ENCODE measurements at places on chromosomes 11 and 22.

DNA sequence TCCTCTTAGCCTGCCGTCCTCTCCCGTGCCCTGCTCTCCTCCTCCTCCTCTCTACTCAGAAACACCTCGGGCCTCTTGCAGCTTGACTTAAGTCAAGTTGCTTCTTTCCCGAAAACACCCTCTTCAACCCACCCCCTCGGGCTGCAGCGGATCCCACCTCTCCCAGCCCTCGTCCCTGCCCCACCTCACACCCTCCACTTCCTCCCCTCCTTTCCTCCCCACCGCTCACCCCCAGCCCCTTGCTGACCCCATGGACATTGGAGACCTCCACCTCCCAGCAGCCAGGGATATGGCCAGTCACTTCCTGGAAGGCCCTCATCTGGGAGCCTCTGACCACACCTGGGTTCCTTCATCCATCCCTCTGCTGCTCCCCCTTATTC, 8.5 kb upstream of the CYTH4 start:
- DNase-seq, result no peak

GRCh38 chr11:118820412-118821357, 29.7 kb upstream of the DDX6 start:
- no peak for DNase-seq

DNA sequence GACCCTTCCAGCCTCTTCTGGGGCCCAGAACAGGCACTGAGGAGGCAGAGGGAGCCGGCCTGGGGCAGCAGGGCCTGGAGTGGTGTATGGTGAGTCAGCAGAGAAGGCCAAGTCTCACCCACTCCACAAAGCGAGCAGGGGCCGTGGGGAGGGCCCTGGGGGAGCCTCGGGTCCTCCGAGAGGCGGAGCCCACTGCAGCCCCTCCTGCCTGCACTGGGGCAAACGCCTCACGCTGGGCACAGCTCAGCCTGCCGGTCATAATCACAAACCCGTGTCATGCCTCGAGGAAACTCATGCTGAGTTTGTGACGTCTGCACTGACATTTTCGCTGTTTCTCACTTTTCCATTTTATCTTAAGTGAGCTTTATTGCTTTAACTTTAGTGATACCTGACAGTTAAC, 38.4 kb downstream of the TOLLIP start:
- peak; percentile 71 for DNase-seq

DNA sequence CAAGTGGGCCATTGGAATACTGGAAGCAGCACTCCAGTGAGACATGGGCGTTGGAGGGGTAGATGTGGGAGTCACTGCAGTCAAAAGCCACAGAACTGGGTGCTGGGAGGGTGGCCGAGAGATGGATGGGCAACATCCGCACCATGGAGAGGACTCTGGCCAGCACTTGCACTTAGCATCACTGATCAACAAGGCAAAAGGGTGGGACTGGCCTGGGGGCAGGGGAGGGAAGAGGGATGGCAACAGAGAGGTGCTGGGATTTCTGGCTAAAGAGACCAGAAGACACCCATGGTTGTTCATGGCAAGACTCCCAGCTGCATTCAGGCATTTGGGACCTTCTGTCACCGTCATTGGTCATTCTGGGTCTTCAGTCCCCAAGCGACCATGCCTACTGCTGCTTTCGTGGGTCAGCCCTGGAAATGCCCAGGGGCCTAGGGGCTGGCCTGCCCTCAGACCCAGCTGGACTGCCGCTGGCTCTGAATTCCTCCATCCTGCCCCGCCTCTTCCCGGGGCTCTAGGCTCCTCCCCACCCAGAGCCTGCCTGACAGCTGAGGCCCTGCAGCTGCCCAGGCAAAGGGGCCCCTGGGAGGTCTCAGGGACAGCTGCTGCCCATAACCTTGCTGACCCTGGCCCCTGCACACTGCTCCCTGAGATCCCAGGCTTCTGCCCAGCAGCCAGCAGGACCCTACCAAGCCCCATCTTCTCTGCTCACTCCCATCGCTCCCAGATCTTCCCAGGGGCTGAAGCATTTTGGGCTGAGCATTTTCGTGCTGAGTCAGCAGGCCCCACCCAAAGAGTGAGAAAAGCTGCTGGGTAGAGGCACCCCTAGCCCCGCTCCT, 13.0 kb upstream of the CDC42EP2 start:
- DNase-seq, result peak; percentile 87

- DNase-seq, result no peak
Observed at GRCh38 chr11:130600616-130601015, 152.2 kb downstream of the ADAMTS15 start.

DNA sequence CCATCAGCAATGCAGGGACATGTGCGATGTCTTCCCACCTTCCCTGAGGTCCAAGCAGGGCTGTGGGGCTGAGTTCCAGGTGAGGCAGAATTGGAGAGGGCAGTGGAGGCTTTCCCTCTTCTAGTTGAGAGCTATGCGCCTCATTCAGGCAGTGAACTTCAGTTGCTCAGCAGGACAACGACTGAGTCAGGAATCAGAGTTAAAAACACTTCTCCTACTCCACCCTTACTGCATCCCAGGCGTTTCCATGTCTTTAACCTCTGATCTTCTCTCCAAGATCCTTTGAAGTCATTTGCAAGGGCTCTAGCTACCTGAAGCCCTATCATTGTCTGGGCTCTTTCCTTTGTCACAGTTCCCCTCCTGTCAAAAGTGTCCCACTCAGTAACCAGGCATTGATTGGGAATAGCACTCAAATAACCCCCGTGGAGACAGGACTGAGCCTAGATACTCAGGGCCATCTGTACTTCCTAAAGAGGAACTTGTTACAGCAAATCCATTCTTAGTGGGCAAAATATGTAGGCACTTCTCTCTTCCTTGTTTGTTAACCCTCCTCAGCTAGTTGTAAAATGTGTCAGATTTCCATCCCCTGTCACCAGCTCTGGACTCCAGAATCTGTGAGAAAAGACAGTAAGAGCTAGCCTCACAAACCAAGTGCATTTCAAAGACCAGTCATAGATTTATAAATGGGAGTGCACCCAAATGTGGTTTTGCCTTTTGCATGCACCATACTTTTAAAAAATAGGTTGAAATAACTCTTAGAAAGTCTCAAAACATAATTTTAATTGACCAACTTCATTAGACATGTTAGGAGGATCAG, 72.5 kb upstream of the MYO18B start:
- DNase-seq, result no peak
